Stimulated activated naive CD8-positive, alpha-beta T cell treated with anti-CD3 and anti-CD28 coated beads, Interleukin-15, Interleukin-2, amounts not matched to agents 100 U/mL and 50 U/mL, for 24 hours (primary cell): ENCODE measurements at places on chromosomes 3 and 15.

DNA sequence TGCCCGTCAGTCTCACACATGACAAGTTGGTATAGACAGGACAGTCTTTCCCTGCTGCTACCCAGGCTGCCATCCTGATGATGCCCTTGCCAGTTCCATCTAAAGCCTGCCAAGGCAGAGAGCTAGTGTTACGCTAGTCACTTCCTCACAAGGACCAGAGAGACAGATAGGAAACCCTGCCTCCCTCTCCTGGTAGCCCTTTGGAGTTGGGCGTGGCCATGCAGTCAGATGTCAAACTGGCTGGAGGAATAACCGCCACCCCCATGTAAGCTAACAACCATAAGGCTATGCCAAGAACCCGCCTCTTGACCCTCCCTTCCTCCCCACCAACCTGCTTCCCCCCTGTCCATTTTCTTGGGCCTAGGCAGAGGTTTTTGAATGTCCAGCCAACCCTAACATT, 2.8 kb downstream of the TMEM115 start:
- DNase-seq, result no peak

GRCh38 chr15:80509800-80510199, 105.6 kb downstream of the ARNT2 start:
- peak; percentile 23 for DNase-seq

DNA sequence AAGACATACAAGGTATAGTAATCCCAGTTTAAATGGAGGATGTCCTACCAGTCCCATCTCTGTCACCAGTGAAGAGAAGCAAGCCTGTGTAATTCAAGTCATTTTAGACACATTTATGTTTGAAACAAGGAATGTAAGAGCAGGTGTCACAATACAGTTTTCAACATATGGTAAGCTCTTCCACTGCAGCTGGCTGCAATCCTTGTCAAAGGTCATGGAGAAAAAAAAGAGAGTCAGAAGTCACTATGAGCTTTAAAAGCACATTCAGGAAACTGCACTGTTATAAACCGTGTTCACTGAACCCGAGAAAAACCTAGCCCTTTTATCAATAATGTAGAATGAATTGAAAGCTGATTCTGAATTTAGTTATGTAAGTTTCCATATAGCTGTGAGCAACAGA, 206.4 kb downstream of the NAALADL2 start:
- no peak for DNase-seq

DNA sequence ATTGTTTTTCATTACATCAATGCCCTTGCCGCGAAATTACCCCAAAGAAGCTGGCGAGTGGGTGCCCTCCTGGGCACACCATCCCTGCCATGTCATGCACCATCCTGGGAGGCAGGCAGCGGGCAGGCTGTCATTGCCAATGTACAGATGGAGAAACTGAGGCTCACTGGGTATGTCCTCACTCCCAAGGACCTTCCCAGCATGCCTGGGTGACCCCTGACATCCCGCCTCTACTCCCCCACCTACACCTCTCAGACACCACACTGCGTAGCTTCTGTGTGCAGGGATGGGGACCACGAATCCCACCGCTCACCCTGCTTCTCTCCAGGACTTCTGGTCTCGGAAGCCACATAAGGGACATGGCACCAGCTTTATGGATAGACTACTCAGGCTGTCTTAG, 41.0 kb upstream of the SLC41A3 start:
- no peak for DNase-seq

DNA sequence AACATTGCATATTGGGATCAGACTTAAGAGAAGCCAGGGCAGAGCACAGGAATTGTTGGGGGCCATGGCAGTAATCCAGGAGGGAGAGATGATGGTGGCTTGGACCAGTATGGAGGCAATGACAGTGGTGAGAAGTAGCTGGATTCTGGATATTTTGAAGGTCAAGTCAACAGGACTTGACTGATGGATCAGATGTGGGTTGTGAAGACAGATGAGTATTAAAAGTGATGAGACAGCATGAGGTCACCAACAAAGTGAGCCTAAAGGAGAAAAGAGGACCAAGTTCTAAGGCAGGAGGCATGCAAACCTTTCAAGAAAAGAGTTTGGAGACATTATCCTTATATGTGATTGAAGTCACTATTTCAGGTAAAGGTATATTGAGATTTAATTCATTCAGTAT, 56.6 kb upstream of the TIPARP start:
- no peak for DNase-seq

DNA sequence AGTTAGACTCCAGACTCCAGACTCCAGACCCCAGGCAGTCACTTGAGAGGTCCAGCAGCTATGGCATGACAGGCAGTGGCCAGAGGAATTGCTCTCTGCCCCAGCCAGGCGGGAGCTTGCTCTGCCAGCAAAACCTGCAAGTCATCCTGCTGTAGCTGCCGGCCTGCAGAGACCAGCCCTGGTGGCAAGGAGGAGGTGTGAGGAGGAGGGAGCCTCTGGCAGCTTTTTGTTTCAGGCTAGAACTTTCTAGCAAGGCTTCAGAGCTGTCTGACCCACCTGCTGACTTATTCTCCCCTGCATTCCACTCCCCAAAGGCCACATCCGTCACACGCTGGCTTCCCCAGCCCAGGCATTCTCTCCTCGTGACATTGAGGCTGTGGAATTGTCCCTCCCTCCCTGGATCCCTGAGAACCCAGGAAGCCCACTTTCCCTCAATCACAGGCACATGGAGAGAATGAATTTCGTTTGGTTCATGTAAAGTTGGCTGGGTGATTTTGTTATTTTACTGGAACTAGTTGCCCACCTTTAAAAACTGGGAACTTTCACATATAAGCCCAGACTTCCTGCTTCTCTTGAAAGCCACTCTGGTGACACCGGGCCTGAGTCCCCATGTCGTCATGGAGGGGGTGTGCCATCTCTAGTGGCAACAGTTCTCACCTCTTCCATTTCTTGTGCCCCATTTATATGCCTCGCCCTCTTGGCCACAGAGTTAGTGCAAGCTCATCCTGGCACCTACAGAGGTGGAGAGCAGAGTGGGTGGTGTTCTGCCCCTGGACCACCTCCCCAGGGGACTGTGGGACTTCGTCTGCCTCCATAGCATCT, 82.7 kb downstream of the ABHD5 start:
- DNase-seq, result peak; percentile 22

GRCh38 chr15:80325206-80325605, 73.2 kb upstream of the CTXND1 start:
- DNase-seq, result no peak

DNA sequence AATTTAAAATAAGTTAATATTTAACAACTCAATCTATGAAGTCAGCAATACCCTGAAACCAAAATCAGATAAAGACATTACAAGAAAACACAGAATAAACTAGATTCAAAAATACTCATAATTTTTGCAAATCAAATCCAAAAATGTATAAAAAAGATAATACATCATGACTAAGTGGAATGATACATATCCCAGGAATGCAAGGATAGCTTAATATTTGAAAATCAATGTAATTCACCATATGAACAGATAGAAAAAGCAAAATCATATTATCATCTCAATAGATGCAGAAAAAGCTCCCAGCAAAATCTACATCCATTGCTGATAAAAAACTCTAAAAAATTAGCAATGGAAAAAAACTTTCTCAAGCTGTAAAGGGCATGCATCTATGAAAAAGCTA, 70.5 kb downstream of the SETMAR start:
- DNase-seq, result no peak

- no peak for DNase-seq
Measured at GRCh38 chr15:49495993-49496753, 73.1 kb downstream of the FGF7 start.

DNA sequence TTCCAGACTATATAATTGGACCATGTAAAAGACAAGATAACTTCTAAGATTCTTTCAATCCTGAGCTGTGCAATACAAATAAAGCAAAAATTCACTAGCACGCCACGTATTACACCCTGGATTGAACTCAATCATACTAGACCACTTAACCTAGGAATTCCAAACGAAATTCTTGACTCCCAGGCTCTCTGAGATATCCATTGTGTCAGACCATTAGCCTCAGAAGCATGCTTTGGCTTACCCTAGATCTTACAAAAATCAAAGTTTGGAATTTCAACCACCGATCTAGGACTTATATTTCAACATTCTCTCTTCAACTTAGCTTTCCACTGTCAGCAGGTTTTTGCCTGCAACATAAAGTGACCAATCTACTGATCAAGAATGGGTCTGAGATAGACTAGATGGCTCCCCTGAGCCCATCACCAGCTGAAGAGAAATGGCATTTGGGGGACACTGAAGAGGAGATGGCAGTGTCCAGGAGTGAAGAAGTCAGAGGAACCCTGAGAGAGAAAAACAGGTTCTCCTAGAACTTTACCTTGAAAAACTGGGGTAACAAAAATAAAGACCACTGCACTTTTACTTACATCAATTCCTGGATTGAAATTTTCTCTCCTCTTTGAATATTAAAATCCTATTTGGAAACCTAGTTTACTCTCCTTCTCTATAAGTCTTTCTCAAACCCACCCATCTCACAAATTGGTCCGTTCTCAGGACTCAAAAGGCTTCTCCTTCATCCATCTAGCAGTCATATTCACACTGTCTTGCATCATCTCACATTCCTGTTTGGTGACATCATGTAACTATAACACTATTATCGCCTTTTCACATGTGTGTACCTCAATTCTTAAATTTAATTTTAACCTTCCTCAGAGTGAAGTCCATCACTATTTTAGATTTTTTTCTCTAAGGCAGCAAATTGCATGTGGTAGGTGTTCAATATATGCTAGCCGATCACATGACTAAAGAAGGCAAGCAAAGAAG, 18.5 kb downstream of the CPNE4 start:
- DNase-seq, result no peak

DNA sequence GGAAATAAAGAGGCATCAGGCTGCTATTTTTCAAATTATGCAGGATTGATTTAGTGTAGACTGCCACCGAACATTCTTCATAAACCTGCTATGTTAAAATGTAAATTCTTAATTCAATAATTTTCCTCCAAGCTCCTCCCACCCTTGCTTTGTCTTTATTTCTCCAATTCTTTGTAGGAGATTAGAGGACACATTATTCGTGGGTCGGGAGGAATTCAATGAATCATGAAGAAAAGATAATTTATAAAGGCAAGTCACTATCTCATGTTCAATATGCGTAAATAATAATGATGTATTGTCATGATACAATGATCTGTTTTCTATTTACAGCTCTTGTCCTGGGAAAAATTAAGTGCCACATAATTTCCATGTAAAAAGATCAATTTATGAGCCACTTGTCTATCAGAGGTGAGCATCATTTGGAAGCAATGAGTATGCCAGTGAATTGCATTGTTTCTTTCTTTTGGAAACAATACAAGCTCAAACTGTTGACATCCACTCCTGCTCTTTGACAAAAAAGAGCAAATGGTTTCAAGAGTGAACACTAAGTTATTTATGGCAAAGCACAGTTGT, 148.0 kb upstream of the MITF start:
- no peak for DNase-seq

DNA sequence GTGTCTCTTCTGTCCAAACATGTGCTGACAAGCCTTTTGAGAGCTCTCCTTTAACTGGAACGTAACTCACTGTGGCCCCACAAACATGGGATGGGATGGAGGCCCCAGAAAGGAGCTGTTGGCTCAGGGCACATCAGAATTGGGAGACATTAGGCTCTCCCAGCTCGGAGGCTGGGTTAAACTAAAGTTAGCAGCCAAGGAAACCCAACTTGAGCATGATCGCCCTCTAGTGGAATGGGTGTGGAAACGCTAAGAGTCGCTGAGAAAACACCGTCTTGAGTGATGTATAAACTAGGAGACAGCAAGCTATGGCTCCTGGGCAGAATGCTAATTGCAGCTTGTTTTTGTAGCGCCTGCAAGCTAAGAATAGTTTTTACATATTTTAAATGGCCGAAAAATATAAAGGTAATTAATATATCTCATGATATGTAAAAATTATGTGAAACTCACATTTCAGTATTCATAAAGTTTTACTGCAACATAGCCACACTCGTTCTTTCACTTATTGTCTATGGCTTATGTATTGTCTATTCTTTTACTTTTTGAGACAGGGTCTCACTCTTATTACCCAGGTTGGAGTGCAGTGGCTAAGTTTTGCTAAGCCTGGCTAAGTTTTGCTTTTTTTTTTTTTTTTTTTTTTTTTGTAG, 138.8 kb upstream of the HACD2 start:
- peak; percentile 41 for DNase-seq

DNA sequence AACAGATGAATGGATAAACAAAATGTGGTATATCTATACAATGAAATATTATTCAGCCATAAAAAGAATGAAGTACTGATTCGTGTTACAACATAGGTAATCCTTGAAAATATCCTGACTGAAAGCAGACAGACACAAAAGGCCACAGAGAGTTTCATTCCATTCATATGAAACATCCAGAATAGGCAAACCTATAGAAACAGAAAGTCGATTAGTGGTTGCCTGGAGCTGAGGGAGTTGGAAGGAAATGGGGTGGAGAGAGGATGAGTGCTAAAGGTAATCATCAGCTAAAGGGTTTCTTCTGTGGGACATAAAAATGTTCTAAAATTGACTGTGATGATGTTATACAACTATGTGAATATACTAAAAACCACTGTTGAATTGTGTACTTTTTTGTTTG, 22.9 kb downstream of the FOXP1 start:
- no peak for DNase-seq

DNA sequence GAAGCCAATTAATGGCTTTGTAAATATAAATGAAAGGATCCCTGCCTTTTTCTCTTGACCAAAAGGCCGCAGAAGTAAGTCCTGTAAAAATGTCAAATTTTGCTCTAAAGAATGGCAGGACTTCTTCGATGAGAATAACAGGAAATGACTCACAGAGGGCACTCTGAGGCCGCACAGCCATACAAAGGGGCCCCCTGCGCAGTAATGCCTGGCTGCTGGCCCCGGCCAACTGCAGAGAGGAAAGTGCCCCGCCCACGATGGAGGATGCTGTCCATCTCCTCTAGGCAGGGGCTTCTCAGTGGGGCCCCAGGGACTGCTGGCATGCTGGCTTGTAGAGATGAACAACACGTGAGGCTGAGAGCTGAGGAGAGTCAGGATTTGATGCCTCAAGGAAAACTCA, 18.1 kb upstream of the SCN10A start:
- peak; percentile 65 for DNase-seq

GRCh38 chr3:182323126-182323700, 470.1 kb upstream of the ATP11B start:
- DNase-seq, result no peak

- no peak for DNase-seq
Measured at GRCh38 chr3:38968891-38969290, 82.9 kb downstream of the SCN11A start.

DNA sequence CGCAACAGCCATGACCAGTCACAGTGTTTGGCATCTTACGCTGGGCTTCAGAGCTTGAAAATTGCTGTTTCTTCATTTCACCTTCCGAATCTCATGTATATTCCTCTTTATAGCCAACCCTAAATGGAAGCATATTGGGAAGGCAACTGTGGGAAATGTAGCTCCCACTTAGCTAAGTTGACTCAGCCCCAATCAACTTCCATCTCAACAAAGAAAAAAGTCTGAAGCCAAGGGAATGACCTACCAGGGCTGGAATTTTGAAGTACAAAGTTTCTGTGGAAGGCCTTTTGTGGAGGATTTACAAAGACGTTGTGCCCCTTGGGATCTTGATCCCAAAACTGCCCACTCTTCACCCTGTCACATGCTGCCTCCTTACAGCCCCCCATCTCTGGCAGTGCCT, 85.2 kb upstream of the OXTR start:
- no peak for DNase-seq
